ENCODE measurements at places on chromosomes 16 and 17.

DNA sequence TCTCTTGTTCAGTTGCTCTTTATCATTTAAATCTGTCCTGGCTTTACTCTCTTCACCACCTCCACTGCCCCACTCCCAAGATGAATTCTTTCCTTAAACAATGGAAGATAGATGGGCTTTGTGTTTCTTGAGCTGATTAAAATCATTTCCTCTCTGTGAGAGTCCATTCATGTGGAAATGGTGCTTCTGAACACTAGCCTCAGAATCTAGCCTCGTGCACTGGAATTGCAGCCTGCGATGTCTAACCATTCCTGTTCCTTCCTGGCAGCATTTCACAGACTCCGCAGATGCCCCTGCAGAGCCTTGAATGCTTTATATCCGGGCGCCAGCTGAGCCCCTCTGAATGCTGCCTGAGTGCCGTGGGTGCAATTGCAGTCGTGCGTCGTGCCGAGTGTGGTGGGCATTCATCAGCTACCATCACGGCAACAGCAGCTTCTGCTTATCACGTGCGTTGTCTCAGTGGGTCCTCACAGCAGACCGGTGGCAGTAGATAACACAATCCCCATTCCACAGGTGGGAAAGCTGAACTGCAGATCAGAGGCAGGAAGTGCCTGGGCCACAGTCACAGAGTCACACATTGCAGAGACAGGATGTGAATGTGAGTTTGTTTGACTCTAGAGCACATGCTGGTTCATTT, 172.8 kb upstream of the WSCD1 start:
- no peak for DNase-seq

DNA sequence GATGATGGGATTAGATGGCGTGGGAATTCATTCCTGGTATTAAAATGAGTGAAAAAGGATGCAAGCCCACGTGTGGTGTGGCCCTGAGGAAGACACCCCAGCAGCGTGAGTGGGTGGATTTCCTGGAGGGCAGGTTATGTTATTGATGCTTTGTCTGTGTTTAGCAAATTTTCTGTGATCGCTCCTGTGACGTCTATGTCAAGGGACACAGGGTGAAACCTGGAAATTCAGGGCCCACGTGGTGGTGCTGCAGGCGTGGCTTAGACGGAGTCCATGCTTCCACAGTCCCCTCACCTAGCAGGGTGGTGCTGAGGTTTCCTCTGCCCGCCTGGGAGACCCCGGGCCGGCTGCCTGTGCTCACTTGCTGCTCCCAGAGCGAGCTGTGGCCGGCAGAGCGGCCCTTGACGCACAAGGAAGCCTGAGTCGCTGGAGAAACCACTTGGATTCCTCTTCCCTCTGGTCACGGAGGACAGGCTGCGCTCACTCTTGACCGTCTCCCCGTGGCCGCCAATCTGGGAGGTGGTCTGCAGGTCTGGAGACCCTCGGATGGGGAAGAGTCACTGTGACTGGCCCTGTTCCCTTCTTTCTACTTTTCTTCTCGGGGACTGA, 23.4 kb downstream of the BAIAP2 start:
- DNase-seq, result no peak

GRCh38 chr16:6104428-6104827, 1006.8 kb upstream of the EEF2KMT start:
- no peak for DNase-seq

- DNase-seq, result no peak
These were observed 506 bp downstream of the ATP5MC1 start for GRCh38 chr17:48892940-48893645.

DNA sequence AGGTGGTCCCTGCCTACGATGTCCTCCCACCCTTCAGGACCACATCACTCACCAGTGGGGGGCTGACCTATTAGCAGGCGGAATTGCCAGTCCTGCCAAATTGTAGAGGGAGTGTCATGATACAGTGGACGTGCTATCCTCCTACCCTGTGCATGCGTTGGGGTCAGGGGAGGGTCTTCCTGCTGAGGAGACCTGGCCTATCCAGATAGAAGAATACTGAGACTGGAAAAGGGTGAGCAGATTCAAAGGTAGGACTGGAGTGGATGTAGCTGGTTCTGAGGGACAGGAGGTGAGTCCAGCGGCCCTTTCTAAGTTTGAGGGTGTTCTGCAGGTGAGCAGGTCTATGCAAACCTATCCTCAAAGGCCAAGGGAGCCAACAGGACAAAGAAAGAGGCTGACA, 8.0 kb downstream of the PRSS41 start:
- no peak for DNase-seq

DNA sequence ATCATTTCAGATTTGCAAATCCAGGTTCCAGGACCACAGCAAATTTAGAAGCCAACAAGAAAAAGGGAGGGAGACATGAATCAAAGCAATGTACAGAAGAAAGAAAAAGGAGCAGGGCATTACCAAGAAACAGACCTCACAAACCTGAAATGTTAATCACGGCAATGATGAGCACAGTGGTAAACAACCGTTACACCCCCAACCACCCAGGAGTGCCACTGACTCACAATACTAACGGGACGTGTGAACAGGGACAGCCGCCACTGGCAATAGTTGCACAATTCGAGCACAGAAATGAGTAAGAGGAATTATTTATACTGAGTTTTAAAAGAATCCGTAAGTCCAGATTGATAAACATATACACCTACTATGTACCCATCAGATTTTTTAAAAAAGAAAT, 13.8 kb downstream of the USP22 start:
- DNase-seq, result peak; percentile 19

GRCh38 chr16:90032674-90033331, 13.5 kb upstream of the DBNDD1 start:
- DNase-seq, result no peak

DNA sequence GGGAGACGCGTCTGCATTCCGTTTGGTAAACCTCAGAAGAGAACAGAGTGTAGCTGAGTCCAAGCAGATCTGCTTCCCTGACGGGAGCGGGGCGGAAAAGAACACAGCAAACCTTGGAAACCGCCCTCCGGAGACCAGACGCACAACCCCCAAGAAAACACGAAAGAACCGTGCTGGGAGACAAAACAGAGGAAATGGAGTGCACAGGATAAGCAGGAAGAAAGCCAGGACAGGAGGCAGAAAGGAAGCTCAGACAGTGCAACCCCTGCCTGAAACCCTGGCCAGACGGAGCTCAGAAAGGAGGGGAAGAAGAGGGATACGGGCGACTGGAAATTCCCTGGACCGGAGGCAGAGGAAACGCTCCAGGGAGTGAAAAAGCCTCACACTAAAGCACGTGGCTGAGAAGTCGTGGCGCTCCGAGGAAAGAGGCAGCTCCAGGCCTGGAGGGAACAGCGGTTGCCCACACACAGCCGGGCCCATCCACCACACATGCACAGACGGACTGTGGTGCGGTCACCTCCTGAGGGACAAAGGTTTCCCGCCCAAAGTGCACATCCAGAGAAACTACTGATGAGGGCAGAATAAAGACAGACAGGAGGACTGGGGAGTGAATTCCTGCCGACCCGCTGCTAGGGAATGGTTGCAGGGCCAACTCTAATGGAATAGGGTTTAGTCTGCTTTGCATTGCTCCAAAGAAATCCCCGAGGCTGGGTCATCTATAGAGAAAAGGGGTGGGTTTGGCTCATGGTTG, 10.2 kb downstream of the DPEP1 start:
- DNase-seq, result no peak

DNA sequence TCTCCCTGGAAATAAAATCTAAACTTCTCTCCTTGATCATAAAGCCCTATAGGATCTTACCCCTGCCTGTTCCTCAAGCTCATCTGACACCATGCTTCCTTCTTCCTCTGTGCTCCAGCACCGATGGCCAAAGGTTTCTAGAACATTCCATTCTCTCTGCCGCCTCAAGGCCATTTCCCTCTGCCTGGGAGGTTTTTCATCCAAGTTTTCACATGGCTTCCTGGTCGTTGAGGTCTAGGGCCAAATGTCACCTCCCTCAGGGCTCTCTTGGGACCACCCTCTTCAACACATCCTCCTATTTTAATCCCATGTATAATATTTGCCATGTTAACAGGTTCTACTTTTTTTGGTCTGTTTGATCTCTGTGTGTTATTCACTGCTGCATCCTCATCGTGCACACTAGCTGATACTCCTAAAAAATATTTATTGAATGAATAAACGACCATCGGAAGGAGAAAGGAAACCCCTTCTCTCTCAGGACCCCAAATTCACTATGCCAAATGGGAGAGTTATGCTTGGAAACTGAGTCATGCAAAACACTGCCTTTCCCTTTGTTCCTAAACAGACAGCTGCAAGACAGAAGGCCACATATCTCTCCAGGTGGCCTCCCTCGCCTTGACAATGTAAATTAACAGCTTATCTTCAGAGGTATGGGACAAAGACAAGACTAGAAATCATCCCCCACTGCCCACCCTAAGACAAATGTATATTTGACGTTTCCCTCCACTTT, 78.5 kb downstream of the XYLT1 start:
- DNase-seq, result no peak

DNA sequence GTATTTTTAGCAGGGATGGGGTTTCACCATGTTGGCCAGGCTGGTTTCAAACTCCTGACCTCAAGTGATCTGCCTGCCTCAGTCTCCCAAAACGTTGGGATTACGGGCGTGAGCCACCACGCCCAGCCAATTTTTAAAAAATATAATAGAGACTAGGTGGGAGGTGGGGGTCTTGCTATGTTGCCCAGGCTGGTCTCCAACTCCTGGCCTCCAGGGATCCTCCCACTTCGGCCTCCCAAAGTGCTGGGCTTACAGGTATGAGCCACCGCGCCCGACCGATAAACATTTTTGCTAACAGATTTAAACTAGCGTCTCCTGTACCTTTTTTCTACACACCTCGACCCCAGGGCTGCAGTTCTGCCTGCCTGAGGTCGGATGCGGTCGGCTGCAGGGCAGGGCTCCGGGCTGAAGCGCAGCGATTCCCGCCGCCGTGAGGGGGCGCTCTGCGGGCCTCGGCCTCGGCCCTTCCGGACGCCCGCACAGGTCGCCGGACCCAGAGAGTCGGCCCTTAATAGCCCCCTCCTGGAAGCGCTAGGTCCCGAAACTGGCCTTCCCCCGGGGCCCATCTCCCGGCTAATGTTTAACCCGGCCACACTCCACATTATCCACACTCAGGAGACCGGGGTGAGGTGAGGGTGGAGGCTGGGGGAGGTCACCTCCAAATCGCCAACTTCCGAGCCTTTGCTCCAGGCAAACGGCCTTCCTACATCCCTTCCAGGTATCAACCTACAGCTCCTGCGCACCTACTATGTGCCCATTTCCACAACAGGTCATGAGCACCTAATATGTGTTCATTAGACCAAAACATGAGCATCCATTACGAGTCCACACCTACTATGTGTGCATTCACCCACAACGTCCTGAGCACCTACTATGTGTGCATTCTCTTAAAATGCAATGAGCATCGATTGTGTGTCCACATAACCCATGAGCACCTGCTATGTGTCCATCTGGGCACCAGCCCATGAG, 2.0 kb upstream of the GLIS2 start:
- peak; percentile 51 for DNase-seq

- DNase-seq, result no peak
These were observed 19.0 kb upstream of the SMG8 start for GRCh38 chr17:59190806-59191205.

DNA sequence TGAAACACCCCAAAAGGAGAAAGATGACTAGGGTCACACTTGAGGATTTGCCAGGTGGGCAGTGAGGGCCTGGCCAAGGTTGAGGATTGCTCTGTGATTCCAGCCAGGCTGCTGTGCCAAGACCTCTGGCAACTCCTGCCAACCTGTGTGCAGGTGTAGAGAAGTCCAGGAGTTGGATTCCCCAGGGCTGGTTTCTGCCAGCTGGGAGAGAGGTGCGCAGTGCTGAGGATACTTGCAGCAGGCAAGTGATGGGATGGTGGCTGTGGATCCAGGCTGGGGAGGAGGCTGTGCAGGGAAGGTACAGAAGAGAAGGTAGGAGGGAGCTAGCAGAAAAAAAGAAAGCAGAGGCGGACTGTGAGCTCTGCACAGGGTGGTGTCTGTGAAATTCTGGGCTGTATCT, 6.6 kb downstream of the RIPOR1 start:
- DNase-seq, result no peak

- DNase-seq, result no peak
These were observed 164.8 kb downstream of the HAPSTR1 start for GRCh38 chr16:9256196-9256595.

DNA sequence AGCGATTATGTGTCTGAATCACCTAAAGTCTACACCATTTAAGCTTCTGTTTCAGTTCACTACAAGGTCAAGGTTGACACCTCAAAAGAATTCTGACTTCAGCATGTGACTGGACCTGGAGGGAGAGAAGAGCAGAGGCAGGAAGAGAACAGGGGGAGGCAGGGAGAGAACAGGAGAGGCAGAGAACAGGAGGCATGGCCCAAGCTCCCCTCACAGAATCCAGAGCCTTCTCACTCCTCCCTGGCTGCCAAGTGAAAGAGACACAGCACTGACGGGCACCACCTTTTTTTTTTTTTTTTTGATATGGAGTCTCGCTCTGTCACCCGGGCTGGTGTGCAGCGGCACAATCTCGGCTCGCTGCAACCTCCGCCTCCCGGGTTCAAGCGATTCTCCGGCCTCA, 11.4 kb downstream of the GGA2 start:
- no peak for DNase-seq

DNA sequence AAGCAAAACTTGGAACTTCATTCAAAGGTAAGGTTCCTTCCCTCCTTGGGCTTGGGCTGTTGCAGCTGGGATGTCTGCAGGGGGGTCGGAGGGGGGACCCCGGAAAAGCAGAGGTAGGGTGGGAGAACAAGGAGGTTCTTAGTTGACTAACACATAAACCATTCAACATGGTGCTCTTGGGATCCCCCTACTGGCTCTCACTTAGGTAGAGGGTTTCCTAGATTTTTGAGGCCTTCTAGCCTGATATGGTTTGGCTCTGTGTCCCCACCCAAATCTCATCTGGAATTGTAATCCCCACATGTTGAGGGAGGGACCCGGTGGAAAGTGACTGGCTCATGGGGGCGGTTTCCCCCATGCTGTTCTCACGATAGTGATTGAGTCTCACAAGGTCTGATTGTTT, 93.9 kb downstream of the RGS9 start:
- DNase-seq, result no peak

- no peak for DNase-seq
These were observed 113.2 kb downstream of the SPECC1 start for GRCh38 chr17:20122254-20122879.

GRCh38 chr16:24853169-24853824, 7.5 kb downstream of the SLC5A11 start:
- no peak for DNase-seq

- no peak for DNase-seq
These were observed 26.0 kb downstream of the PKD1L3 start for GRCh38 chr16:71974068-71974818.

Data from kidney glomerular epithelial cell (primary cell).